ENCODE measurements at places on chromosomes 13 and 19. TPM values are rescaled to one million over a fixed set of nuclear protein-coding genes. Genes with fewer than 3 reads are reported as not detected.

Gene ZNF112
- polyA plus RNA-seq = 0.40 TPM

Gene ATP8A2
- polyA plus RNA-seq = 0.04 TPM

DNA sequence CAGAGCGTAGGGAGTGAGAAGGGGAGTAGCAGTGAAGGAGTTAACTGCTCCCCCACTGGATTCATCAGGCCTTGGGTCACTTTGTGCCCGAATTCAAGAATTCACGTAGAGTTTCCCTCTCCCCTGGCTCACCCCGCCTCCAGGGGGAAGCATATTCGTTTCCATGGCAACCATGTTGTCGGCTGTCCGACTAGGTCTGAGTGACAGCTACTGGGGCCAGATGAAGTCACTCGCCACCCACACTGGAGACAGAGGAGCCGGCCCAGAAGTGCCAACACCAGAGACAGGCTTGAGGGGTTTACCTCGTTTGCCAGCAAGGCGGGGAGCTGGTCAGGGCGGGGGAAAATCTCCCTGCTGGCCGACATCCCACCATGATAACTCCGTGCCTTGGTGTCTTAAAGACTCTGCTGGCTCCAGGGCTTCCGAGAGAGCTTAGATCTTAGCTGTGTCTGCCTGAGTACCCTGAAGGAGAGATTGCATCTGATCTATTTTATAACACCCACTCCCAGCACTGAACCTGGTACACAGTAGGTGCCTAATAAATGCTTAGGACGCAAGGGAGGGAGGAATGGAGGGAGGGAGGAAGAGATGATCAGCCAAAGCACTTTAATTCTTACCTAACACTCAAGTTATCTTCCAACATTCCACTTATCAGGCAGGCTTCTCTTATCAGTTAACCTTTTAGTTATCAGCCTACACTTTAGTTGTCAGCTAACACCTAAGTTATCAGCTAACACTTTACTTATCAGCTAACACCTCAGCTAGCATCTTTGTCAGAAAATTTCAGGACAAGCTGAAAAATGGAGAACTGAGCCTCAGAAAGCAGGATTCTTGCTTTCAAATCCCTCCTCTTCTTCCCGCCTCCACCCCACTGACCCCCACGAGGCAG is 57.2 kb upstream of the ZNRF4 start:
- no peaks in the 10 kb centered on the region for H3K4me1 ChIP-seq
- no peaks in the 10 kb centered on the region for H3K36me3 ChIP-seq
- H3K27ac ChIP-seq = no peak overlapping the region

DNA sequence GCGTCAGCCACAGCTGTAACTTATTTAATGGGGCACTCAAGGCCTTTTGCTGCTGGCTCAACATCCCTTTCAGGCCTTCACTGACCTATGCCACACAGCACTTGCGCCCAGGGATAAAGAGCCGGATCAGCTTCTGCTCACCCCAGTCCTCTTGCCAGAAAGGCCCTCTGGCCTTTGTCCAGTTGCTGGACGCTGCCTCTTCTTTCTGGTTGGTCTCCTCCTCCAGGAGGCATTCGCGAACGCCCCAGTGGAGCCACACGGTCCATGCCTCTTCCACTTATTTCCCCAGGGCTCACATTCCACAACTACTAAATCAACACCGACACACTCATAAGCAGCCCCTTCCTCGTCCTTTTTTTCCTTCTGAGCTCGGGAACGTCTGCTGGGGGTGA is 3.7 kb upstream of the ZNF329 start:
- peaks cover 24% of the 10 kb centered on the region for H3K4me1 ChIP-seq
- no peak for DNase-seq
- no peaks in the 10 kb centered on the region for H3K36me3 ChIP-seq

GRCh38 chr19:15456871-15457700 is 7.3 kb downstream of the RASAL3 start:
- no peak overlapping the region for H3K27ac ChIP-seq
- H3K36me3 ChIP-seq = no peaks in the 10 kb centered on the region
- H3K4me3 ChIP-seq = no peak overlapping the region
- no peak for DNase-seq
- H3K27me3 ChIP-seq = no peaks in the 10 kb centered on the region
- H3K4me1 ChIP-seq = peaks cover 34% of the 10 kb centered on the region

DNA sequence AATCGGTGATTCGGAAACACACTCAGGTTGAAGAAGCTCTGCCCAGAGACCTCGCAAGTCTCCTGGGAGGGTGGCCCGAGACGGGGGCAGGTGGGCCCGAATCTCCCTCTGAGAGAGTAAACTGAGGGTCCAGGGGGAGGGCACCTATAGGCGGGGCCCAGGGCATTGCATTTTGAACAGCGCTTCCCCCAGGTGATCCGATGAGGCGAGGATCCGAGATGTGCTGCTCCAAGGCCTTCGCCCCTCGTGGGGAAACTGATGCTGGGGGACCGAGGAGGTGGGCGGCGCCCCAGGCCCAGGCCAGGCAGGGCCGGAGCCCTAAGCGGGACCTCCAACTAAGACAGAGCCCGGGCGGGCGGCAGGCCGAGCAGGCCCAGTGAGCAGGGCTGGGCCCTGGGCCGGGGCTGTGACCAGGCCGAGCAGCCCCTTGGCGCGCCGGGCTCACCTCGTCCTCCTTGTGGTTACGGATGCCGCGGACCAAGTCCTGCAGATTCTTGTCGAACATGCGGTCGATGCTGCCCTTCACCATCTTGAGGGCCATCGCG is 500 bp downstream of the AP3D1 start:
- peak; percentile 58 for DNase-seq
- peaks cover 21% of the 10 kb centered on the region for H3K4me1 ChIP-seq
- peaks cover 30% of the 10 kb centered on the region for H3K36me3 ChIP-seq
- peak overlapping the region; percentile 98 for H3K4me3 ChIP-seq
